Hepatic stellate cell (primary cell): ENCODE measurements at places on chromosomes 2 and 18.

GRCh38 chr18:46393230-46393629 lies 263.8 kb downstream of the LOXHD1 start:
- DNase-seq: no peak

DNA sequence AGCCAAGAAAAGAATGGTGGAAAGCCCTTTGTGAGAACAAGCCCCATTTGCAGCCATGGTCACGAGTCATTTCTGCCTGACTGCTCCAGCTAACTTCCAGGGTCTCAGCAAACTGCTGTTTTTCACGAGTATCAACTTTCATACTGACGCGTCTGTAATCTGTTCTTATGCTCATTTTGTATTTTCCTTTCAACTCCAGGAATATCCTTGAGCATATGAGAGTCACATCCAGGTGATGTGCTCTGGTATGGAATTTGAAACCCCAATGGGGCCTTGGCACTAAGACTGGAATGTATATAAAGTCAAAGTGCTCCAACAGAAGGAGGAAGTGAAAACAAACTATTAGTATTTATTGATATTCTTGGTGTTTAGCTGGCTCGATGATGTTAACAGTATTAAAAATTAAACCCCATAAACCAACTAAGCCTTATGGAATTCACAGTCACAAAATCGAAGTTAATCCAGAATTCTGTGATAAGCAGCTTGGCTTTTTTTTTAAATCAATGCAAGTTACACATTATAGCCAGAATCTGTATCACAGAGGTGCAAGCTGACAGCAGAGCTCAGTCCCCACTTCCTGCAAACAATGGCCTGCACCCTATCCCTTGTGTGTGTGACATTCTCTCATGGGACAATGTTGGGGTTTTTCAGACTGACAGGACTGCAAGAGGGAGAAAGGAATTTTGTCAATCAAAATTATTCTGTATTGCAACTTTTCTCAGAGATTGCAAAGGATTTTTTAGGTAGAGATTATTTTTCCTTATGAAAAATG lies 26.1 kb downstream of the SLC14A1 start:
- DNase-seq: no peak

- DNase-seq: no peak
These were observed 4.4 kb downstream of the C2orf92 start for GRCh38 chr2:97673915-97674283.

GRCh38 chr2:36572719-36573059 lies 25.3 kb downstream of the FEZ2 start:
- no peak for DNase-seq

GRCh38 chr2:11652553-11652952 lies 17.4 kb downstream of the NTSR2 start:
- no peak for DNase-seq

GRCh38 chr2:108023776-108024175 lies 37.5 kb downstream of the SLC5A7 start:
- DNase-seq: no peak

DNA sequence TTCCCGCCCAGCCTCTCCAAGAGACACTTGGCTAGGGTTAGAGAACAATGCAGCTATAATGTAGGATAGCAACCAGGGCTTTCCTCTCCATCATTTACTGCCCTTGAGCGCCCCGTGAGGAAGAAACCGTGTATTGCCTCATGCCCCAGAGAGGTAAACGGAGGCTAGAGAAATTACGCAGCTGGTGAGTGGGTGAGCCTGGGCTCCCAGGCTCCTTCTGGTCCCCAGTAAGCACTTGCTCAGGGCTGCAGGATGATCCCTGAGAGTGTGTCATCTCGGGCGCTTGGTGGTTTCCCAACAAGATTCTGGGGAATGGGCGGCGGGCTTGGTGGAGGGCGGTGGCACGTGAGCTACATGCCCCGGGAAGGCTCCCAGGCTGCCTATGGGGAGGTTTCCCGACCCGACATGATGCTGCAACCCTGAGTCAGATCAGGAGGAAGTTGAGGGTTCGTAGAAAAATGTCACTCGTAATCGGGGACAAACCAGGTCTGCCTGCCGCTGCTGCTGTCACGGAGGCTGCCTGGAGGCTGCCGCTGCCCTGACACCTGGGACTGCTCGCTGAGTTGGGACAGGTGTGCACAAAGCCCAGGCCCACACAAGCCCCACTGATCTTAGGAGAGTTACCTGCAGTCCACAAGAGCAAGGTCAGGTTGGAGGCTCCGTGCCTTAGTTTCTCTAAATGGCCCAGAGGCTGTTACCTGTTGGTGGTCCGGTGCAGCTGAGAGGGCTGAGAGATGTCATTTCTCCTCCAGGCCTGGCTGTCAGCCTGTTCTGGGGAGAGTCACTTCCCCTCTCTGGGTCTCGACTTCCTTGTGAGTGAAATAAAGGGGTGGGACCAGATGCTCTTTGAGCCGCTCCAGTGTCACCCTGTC lies at the start of gene GPR55:
Gene GPR55, minus strand, starts transcription at position 773 of the 872 bp plus-strand sequence. CDS start 14,280 bp downstream, outside the sequence.
- no peak for DNase-seq
